Lung (tissue), 17 donors: ENCODE measurements at places on chromosomes 3 and 15.

- DNase-seq = no peak
Measured at GRCh38 chr3:111571907-111572460, 23.2 kb downstream of the ZBED2 start.

- DNase-seq = no peak
Measured at GRCh38 chr15:40731034-40731433, 24.0 kb downstream of the RMDN3 start.

DNA sequence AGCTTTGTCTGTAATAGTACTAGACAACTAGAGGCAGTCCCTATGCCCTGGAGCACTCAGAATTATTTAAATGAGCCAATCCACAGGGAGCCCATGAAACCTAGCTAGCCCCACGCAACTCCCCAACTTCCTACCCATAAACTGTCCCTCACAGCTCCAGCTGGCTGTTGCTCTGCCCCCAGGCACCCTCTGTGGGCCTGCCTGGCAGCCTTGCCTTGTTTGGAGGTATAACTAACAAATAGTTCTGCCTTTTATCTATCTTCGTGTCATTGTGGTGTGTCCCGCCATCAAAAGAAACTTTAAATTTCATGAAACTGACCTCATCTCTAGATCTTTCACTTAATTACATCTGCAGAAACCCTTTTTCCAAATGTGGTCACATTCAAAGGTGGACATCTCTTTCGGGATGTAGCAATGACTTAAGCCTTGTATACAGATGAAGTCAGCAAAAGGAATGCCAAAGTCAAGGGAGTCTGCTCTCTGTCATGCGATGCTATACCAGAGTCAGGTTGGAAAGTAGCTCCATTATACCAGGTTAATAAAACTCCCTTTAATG is 1.8 kb upstream of the RTP3 start:
- no peak for DNase-seq

GRCh38 chr3:19190126-19190525 is 41.8 kb downstream of the KCNH8 start:
- DNase-seq = no peak

DNA sequence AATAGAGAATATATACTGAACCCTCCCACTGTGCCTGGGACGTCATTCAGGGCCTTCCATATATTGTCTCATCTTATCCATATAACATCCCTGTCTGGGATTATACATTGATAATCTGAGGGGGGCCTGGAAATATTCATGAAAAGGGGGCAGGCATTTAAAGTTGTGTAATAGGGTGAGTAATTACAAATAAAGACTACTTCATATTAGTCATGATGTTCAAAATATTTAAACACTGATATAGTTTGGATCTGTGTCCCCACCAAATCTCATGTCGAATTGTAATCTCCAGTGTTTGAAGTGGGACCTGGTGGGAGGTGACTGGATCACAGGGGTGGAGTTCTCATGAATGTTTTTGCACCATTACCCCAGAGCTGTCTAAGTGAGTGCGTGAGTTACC is 97.8 kb downstream of the AQP9 start:
- no peak for DNase-seq

DNA sequence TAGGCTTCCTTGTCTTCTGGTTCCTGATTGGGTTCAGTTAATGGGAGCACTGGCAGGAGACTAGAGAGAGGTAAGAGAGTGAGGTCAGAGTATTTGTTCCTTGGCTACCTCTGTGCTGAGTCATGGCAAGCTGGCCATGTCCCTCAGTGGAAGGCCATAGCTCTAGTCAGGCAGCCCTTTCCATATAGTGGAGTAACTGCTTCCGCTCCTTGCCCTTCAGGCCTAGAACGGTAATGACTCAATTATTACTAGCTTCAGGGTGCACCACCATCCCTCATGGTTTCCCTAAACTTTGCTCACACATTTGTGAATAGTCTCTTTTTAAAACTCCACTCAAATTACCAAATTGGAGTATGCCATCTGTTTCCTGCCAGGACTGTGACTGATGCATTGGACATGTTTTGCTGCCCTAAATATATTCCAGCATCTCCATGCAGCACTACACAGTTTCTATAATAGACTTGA is 10.5 kb upstream of the ANO10 start:
- no peak for DNase-seq

GRCh38 chr3:151869181-151869580 is 4.3 kb upstream of the SUCNR1 start:
- no peak for DNase-seq

GRCh38 chr3:86923071-86923491 is 67.9 kb downstream of the VGLL3 start:
- peak; percentile 54 for DNase-seq

DNA sequence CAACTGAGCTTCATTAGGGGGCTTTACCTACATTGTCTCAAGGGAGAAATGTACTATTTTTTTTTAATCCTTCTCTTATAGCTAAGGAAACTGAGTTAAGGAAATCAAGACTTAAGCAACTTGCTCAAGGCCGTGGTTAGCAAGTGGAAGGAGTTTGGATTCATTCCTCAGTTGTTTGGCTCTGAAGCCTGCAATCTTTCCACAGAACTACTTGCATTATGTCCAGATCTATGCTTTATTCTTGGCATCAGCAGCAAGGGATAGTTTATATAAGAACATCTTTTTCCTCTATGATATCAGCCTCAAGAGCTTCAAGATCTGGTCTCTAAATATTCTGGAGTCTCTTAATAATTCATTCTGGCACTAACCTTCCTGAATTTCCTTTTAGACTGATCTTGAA is 182.4 kb downstream of the SV2B start:
- DNase-seq = peak; percentile 69

DNA sequence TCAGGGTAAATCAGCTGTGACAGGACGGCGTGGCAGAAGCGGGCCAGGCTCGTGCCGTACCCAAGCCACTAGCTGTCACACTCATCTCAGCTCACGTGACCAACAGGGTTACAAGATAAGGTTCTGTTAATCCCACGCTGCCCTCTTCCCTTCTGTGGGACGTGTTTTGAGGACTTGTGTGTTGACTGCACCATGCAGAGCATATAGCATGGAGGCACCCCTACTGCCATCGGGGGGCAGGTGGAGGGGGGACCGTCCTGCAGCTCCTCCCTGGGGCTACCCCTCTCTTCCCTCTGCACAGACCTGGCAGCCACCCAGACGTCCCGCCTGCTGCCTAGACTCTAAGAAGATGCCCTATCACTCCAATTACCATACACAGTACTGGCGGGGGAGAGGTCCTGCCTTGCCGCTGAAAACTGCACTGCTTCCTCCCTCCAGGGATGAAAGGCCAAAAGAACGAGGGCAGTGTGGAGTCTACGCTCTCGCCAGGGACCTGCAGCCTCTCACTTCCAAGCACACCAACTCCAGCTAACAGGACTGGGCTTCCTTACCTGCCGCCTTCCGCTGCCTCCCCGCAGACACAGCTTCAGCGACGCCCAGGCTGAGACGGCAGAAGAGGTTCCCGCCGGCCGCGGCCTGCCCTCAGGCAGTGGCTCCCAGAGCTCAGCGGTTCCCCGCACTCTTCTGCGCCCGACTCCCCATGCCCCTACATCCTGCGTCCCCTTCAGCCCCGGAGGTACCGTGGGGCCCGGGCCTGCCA is at the start of gene TNK2:
Gene TNK2, minus strand, starts transcription at position 618 of the 760 bp plus-strand sequence. CDS start 19,963 bp downstream, outside the sequence.
- peak; percentile 30 for DNase-seq

DNA sequence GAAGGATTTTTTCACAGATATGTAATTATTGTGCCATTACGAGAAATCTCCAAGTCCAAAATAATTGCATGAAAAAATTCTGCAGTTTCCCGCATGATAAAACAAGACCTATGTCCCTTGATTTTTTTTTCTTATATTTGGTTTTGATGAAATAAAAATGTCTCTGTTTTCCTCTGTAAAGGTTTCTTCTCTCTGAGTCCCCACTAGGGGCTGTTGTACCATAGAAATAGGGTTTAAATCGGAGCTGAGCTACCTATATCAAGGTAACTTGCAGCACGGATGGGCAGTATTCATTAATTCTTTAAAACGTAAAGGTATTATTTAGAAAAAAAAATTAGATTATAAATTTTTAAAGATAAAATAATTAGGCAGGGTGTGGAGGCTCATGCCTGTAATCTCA is 66.6 kb upstream of the IGF1R start:
- DNase-seq = no peak

DNA sequence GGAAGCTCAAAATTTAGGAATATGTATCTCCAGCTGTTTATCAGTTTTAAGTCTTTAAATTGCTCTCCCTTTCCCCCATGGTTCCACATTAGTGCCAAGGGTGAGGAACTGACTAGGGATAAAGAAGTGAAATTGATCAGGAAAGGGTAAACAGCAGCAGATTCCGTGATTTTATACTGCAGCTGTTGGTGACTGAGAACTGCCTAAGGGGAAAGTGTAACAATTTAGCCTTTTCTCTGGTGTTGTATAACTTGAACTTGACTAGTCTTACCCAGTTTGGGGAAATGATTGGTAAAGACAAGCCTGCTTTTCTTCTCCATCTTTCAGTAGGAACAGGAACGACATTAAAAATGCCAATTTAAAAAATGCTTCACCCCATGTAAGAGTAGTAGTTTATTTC is 5.0 kb downstream of the SPRED1 start:
- DNase-seq = no peak

GRCh38 chr15:33865416-33865815 is 102.9 kb upstream of the CHRM5 start:
- no peak for DNase-seq
